ENCODE measurements at places on chromosomes 5 and 9.

DNA sequence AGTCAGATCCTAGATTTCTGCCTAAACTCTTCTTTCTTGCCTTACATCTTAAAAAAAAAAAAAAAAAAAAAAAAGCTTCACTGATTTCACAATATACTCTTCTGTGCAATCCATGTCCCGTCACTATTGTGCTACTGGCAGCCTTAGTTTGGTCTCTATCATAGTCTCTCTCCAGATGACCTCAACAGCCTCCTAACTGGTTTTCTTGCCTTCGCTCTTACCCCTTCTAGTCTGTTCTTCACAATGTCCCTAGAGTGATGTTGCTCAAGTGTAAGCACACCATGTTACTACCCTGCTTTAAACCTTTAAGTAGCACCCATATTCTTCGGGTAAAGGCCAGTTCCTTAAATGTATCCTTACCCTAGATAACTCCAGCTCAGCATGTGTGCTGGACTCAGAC is 25.8 kb downstream of the CD180 start:
- DNase-seq = no peak

DNA sequence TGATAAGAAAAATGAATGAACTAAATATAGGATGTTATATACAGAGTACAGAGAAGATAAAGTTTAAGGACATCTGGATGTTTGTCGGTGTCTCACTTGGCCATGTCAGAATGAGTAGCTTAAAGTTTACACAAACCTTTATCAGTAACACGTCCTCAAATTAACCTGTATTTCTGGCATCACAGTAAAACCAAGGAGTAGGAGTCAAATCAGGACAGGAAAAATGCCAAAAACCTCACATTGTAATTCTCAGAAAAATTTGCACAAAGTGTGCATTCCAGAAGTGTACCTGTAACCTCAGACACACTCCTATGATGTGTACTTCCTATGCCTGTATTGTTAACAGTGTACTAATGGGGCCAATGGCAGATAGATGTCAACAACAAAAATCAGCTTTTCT is 139.3 kb downstream of the SMC2 start:
- DNase-seq = no peak

GRCh38 chr9:29806937-29807618 is 2233.8 kb upstream of the C9orf72 start:
- DNase-seq = no peak

- DNase-seq = no peak
These were observed 23.5 kb upstream of the IFNE start for GRCh38 chr9:21505425-21506179.

Measured in stimulated activated CD8-positive, alpha-beta memory T cell treated with anti-CD3 and anti-CD28 coated beads, Interleukin-15, amount 100 ng/mL, for 48 hours (primary cell).